ENCODE measurements at places on chromosomes 4 and X. TPM values are rescaled to one million over a fixed set of nuclear protein-coding genes. Genes with fewer than 3 reads are reported as not detected.

- H3K4me3 ChIP-seq = no peak overlapping the region
- no peak overlapping the region for H3K27ac ChIP-seq
- no peaks in the 10 kb centered on the region for H3K27me3 ChIP-seq
Measured at GRCh38 chr4:183030309-183030708, 68.7 kb upstream of the WWC2 start.

GRCh38 chr4:152528060-152528459 is 7.8 kb downstream of the FBXW7 start:
- no peaks in the 10 kb centered on the region for H3K27me3 ChIP-seq
- peaks cover 21% of the 10 kb centered on the region for H3K4me1 ChIP-seq
- H3K36me3 ChIP-seq = no peaks in the 10 kb centered on the region

DNA sequence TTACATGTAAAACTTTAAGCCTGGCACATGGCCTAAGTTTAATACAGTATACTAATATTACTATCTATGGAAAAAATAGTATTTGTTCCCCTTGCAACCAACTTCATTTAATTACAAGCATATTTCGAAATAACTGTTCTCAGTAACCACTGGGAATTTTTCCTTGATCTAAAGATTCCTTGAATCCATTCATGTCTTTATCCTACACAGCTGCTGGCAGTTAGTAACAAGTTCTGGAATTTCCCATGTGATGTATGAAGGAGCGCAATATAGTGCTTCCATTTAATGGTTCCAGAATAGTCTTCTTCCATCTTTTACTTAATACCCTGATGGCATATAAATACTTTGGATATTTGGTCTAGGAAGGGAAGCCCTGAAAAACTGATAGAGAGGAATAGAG is 136.5 kb downstream of the AASDH start:
- H3K4me3 ChIP-seq = no peak overlapping the region
- no peaks in the 10 kb centered on the region for H3K4me1 ChIP-seq
- H3K27ac ChIP-seq = no peak overlapping the region
- no peak for DNase-seq
- H3K36me3 ChIP-seq = no peaks in the 10 kb centered on the region

CLGN gene
- 1.1 TPM for total RNA-seq

GRCh38 chrX:134641346-134641745 is 16.9 kb downstream of the PLAC1 start:
- H3K36me3 ChIP-seq = no peaks in the 10 kb centered on the region
- H3K4me1 ChIP-seq = no peaks in the 10 kb centered on the region
- H3K4me3 ChIP-seq = no peak overlapping the region
- no peak overlapping the region for H3K27ac ChIP-seq
- DNase-seq = no peak
- H3K27me3 ChIP-seq = no peaks in the 10 kb centered on the region

DNA sequence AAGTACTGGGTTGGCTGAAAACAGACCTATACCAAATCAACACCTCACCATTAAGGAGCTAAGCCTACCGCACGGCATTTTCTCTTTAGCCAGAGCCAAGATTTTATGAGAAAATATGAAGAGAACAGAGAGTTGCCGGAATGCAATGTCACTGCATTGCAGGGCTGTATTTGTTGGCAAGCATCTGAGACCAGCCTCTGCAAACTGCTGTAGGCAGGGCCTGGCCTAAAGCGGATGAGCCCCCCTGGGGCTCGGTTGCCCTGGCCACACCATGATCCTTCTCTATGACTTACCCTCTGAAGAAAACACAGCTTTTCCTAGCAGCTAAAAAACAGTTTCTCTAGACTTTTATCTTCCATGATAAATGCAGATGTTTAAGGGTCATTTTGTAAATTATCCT is 120.5 kb upstream of the SORBS2 start:
- no peaks in the 10 kb centered on the region for H3K36me3 ChIP-seq
- H3K4me3 ChIP-seq = no peak overlapping the region

DNA sequence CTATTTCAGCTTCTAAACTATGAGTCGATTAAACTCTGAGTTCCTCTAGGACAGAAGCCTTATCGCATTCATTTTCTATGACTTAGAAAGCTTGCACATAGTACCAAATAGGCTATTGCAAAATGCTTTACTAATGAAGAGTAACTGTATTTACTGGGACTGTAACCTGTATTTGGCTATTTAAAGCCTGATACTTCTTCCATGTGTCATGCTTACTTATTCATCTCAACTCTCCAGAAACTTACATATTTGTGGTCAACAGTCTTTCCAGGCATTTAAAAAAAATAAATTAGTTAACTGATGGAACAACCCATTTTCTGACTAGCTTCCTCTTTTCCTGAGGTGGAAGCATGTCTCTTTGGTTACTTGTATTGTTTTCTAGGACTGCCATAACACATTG is 467.9 kb downstream of the PCDH11X start:
- DNase-seq = no peak
- H3K27ac ChIP-seq = no peak overlapping the region
- H3K27me3 ChIP-seq = no peaks in the 10 kb centered on the region
- no peaks in the 10 kb centered on the region for H3K36me3 ChIP-seq

DNA sequence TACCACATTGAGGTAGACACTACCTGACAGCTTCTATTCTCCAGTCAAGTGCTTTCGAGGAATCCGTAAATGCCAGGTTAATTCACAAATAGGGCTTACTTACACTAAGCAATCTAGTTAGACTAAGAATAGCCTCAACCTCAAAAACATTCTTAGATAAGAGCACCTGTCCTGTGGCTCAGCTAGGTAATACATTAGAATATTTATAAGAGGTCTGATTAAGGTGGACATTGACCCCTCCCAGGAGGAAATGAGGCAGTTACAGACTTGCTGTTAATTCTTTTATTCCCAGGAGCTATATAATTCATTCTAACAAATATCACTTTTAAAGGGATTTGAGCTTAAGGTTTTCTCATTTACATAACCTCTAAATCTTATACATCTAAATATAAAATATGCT is 758.1 kb downstream of the GRID2 start:
- H3K27ac ChIP-seq = no peak overlapping the region
- no peak overlapping the region for H3K4me3 ChIP-seq
- H3K4me1 ChIP-seq = no peaks in the 10 kb centered on the region
- H3K36me3 ChIP-seq = no peaks in the 10 kb centered on the region
- no peak for DNase-seq

DNA sequence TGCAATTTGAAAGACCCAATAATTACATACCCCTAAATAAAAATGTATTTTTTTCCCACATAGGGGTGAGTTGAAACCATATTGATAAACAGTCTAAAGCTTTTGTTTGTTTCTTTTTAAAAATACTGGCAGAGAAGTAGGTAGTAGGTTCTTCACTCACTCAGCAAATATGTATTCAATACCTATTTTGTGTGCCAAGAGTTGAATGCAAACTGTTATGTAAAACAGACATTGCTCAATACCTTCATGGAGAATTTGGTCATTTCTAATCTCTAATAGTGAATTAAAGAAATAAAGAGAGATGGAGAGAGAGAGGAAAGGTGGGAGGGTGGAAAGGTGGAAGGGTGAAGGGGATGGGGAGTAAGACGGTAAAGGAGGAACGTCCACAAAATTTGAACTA is 589.9 kb upstream of the GNPDA2 start:
- H3K4me3 ChIP-seq = no peak overlapping the region
- no peaks in the 10 kb centered on the region for H3K27me3 ChIP-seq
- DNase-seq = no peak
- H3K27ac ChIP-seq = no peak overlapping the region

DNA sequence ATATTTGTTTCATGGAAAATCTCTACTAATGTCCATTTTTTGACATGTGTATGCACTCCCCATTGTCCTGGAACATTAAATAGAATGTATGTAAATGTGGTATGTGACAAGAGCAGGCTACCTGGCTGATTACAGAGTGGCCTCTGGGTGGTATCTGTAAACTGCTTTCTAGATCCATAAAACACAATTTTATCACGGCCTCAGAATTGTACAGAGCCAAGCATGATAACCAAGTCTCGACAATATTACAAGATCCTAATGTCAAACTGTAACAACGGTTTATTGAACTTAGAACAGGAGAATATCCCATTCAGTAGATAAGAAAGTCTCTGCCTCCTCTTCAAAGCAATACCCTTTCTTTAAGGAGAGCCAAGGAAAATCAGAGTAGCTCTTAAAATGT is 212.4 kb downstream of the PCDH7 start:
- H3K4me3 ChIP-seq = no peak overlapping the region
- H3K4me1 ChIP-seq = peaks cover 7% of the 10 kb centered on the region
- no peak for DNase-seq
- H3K36me3 ChIP-seq = no peaks in the 10 kb centered on the region

GRCh38 chr4:112001041-112001440 is 144.2 kb upstream of the FAM241A start:
- DNase-seq = no peak
- H3K4me1 ChIP-seq = peaks cover 4% of the 10 kb centered on the region
- H3K27me3 ChIP-seq = no peaks in the 10 kb centered on the region
- no peak overlapping the region for H3K27ac ChIP-seq
- H3K4me3 ChIP-seq = no peak overlapping the region

DNA sequence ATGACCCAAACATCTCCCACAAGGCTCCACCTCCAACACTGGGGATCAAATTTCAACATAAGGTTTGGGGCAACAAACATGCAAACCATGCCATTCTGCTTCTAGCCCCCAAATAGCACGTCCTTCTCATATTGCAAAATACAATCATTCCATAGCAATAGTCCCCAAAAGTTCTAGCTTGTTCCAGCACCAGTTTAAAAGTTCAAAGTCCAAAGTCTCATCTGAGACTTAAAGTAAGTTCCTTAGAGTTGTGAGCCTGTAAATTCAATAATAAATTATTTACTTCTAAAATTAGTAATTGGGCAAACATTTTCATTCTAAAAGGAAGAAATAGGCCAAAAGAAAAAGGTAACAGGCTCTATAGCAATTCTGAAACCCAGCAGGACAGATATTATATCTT is 8.9 kb upstream of the TASL start:
- H3K27ac ChIP-seq = no peak overlapping the region
- no peaks in the 10 kb centered on the region for H3K27me3 ChIP-seq
- no peaks in the 10 kb centered on the region for H3K36me3 ChIP-seq
- H3K4me3 ChIP-seq = no peak overlapping the region
